ENCODE measurements at places on chromosomes 2 and 18.

DNA sequence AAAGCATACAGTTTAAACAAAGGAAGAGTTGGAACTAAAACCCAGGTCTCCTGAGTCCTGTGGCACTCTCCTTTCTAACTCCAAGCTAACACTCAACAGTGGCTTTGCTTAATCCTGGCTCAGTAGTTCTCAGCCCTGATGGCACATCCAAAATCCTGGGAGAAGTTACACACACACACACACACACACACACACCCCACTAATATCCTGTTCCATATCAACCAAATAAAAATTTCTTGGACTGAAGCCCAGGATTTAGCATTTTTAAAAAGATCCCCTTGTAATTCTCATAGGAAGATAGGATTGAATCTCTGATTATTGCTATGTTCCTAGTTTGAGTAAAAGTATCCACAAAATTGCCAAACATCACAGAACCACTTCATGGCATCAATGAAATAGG is 136.1 kb upstream of the RIOK3 start:
- DNase-seq: no peak

DNA sequence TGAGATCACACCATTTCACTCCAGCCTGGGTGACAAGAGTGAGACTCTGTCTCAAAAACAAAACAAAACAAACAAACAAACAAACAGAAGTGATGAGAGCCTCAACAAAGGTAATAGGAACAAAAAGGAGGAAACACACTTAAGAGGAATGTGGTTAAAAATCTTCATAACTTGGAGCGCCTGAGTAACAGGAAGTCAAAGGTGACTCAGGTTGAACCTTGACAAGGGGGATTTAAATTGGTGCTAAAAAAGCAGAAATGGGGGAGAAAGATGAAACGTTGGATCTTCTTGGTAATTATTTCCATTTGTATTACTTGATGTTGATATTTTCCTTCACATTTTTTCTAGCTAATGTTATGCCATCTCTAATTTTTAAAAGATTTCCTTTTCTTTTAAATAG is 318.5 kb upstream of the TCF4 start:
- no peak for DNase-seq

GRCh38 chr18:22132258-22132657 is 37.1 kb upstream of the GATA6 start:
- no peak for DNase-seq

DNA sequence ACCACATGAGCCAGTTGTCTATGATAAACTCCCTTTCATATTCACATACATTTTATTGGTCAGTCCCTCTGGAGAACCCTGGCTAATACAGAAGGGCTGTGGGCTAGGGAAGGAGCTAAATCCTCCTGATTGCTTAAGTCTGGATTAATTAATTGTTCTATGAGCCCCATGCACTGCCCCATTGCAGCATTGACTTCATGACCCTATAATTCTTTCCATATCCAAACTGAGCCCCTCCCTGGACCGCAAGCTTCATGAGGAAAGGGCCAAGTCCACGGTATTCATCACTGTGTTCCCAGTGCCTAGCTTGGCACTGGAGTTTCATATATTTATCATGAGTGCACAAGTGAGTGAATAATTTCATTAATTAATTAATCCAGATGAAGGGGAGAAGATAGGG is 124.0 kb downstream of the MBD2 start:
- DNase-seq: no peak

DNA sequence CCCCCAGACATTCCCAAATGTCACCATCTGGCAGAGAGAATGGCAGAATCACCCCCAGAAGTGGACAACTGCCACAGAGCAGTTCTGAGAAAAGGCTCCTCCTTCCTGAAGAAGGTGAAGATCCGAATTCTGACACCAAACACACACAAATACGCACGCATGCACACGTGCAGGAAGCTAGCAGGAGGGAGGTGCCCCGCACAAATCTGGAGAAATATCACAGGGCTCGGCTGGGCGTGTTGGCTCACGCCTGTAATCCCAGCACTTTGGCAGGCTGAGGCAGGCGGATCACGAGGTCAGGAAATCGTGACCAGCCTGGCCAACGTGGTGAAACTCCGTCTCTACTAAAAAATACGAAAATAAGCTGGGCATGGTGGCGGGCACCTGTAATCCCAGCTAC is 38.5 kb upstream of the ATG16L1 start:
- DNase-seq: no peak

- DNase-seq: peak; percentile 55
Measured at GRCh38 chr2:241858206-241859016, at the start of gene PDCD1. PDCD1 (minus strand) TSS chr2:241858894; CDS start chr2:241858838, 56 bp downstream.

DNA sequence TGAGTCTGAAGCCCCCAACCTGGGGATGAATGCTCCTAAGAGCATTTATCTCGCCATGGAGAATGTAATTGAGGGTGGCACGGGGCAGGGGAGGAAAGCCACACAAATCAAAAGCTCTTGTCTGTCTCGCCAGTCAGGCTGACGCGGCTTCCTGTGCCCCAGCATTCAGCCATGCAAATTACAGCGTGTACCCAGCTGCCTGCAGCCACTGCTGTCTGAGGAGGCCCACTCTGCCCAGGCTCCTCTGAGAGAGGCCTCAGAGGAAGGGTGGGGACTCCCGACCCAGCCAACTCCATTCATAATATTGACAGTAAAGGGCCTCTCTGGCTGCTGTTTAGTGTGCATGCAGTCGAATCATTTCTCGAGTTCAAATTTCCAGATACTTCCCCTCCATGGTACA is 22.0 kb downstream of the SMAD7 start:
- peak; percentile 51 for DNase-seq

DNA sequence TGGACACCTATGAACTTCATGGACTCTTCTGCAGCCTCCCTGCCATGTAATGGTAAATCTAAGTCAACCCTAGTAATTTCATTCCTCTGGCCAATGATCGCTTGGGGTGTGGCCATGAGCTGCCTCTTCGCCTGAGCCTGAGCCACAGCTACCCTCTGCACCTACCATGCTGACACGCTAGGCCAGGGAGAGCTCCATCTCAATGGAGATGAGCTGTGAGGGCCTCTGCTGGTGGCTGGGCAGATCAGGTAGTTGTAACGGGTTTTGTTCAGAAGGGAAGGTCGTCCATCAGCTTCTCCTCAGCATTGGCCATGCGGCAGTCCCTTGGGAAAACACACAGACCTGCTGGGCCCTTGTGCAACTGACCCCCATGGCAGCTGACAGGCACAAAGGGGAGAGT is 24.4 kb downstream of the MPHOSPH10 start:
- no peak for DNase-seq

- DNase-seq: no peak
Measured at GRCh38 chr18:49096021-49096420, 145.3 kb upstream of the SMAD7 start.

DNA sequence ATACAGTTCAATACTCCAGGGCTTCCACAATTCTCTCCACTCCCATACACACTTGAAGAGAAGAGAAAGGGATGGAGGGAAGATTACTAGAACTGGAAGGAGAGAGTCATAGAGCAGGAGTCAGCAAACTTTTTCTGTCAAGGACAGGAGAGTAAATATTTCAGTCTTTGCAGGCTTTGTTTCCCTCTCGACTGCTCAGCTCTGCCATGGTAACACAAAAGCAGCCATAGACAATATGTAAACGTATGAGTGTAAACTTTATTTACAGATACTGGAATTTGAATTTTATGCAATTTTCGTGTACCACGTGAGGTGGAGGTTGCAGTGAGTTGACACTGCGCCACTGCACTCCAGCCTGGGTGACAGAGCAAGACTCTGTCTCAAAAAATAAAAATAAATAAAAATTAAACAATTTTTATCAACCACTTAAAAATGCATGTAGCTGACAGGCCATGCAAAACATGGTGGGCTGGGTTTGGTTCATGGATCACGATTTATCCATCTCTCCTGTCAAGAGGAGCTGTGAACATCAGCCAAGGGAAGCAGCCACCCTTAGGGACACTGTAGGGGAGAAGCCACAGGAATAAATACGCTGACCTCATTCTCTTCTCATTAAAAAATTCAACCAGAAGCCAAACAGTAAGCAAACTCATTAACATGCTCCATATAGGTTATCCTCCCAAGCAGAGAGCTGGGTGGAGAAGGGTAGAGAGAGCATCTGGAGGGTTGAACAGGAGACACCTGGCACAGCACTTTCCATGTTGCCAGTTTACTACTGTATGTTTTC is 266.4 kb upstream of the FN1 start:
- DNase-seq: no peak

GRCh38 chr2:166057370-166058164 is 70.3 kb downstream of the SCN1A start:
- DNase-seq: no peak

GRCh38 chr18:13437796-13438506 is 219.4 kb downstream of the LDLRAD4 start:
- peak; percentile 22 for DNase-seq

DNA sequence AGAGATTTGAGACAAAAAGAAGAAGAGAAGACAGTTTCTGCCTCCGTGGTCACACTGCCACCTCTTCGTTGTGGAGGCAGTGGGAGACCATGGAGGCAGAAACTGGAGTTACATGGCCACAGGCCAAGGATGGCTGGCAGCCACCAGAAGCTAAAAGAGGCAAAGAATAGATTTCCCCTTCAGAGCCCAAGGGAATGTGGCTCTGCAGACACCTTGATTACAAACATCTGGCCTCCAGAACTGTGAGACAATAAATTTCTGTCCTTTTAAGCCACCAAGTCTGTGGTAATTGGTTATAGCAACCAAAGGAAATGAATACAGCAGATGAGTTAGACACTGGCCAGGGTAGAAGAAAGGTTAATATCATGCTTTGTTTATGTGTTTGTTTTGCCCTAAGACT is 420.4 kb upstream of the LYPD1 start:
- DNase-seq: no peak

- no peak for DNase-seq
Measured at GRCh38 chr18:10332452-10332851, 122.0 kb upstream of the APCDD1 start.

DNA sequence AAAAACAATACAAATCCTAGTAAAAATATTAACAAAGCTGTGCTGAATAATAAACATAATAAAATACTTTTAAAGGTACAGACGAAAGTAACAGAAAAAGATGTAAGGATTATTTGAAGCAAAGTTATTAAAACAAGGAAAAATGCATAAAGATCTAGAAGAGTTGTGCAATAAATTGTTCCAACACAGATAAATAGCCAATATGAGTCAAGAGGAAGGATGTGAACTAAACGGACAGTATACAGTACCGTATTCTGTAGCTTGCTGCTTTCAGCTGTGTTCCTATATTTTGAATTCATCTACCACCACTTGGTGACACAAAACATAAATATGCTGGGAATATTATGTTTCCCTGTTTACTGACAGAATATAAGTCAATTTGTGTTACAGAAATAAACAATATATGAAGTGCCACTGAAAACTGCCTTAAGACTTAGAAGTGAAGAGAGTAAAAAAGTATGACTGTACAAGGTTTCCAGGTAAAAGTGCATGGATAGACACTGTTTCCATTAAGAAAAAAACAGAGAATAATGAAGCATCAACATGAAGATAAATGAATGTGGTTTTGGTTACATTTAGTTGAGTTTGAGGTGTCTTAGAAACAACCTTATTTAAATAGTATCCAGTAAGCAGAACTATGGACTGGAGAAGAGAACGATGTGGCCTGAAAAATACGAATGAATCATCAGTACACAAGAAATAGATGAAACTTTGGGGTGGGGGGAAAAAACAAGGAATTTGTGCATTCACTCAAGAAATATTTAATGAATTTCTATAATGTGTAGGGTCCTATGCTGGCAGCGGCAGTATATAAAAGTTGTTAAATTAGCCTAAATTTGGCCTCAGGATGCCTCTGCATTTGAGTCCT is 13.1 kb downstream of the PPP3R1 start:
- DNase-seq: no peak

- no peak for DNase-seq
Measured at GRCh38 chr18:68429841-68430240, 285.1 kb downstream of the TMX3 start.

- DNase-seq: no peak
Measured at GRCh38 chr2:241217320-241218031, 29.0 kb downstream of the ANO7 start.
